ENCODE measurements at places on chromosomes 1 and 21.

- DNase-seq, result no peak
These were observed 3.7 kb upstream of the TMEM9 start for GRCh38 chr1:201157949-201158348.

- DNase-seq, result no peak
These were observed 83.2 kb upstream of the USP24 start for GRCh38 chr1:55298167-55298894.

DNA sequence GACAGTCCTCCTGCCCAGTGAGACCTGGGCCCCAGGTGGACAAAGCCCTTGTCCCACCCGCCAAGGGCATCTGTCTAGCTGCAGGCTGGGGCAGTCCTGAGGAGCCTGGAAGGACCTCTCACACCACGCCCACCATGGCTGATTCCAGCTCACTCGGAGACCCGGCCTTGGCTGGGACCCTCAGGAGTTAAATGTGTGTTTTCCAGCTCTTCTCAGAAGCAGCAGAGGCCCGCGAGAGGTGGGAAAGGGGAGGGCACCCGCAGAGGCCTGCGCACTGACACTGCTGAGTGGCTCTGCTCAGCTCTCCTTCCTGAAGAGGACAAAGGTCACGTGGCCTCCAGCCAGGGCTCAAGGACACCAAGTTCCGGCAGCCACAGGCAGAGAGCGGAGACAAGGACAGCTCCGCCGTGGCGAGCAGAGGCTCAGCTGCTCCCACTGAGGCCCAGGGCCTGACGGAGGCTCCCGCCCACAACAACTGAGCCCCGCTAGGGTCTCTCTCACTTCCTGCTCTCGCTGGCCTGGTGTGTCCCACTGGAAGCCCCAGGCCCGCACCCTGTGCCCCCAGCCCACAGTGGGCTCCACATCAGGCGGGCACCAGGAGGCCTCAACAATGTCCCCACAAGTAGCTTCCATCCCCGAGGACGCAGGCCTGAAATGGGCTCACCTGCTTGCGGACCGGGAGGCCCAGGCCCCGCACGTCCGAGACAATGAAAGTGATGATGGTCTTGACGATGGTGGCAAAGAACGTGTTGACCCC lies 16.9 kb downstream of the SLC19A1 start:
- no peak for DNase-seq

DNA sequence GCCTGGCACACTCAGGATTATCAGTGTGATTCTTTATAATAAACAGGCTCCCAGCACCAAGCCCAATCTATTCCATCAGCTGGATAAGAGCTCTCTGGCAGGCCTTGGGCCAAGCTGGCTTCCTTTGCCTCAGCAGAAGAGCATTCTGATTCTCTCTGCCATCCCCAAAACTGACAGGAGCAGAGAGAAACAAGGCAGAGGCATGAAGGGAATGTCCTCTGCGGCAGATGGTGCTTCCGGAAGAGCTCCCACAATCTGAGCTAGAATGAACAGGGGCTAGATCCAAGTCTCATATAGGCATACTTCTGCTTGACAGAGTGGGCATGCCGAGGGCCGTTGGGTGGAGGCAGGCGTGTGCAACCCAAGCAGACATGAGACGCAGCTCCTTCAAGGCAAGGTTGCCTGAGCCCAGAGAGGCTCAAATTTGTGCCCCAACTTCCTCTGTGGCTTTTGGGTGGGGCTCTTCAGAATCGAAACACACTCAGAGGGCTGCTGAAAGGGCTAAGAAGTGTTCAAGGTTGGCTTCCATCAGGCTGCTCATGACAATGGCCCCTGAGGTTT lies 4.0 kb downstream of the CAPN2 start:
- DNase-seq, result no peak

- DNase-seq, result peak; percentile 59
These were observed 7.1 kb downstream of the SLC2A1 start for GRCh38 chr1:42951588-42951987.

DNA sequence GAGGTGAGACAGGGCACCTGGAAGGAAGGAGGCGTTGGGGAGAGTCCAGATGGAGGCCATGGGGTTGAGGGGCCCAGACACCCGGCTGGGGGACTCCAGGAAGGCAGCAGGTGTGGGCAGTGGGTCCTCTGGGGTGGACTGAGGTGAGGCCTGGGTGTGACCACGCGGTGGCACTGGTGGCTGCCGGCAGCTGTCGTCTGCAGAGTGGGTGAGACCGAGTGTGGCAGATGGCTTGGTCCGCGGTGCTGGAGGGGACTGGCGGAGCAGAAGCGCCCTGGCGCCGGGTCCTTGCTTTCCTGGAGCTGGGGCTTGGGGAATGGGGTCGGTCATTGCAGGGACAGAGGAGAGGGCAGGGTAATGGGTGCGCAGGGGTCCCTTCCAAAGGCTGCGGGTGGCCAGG lies 12.5 kb downstream of the AGRN start:
- no peak for DNase-seq

GRCh38 chr21:41983229-41983628 lies 26.9 kb downstream of the ZBTB21 start:
- no peak for DNase-seq

- no peak for DNase-seq
These were observed 92.5 kb downstream of the TTC3 start for GRCh38 chr21:37165586-37165985.

GRCh38 chr1:213094446-213094845 lies 43.4 kb downstream of the RPS6KC1 start:
- no peak for DNase-seq

DNA sequence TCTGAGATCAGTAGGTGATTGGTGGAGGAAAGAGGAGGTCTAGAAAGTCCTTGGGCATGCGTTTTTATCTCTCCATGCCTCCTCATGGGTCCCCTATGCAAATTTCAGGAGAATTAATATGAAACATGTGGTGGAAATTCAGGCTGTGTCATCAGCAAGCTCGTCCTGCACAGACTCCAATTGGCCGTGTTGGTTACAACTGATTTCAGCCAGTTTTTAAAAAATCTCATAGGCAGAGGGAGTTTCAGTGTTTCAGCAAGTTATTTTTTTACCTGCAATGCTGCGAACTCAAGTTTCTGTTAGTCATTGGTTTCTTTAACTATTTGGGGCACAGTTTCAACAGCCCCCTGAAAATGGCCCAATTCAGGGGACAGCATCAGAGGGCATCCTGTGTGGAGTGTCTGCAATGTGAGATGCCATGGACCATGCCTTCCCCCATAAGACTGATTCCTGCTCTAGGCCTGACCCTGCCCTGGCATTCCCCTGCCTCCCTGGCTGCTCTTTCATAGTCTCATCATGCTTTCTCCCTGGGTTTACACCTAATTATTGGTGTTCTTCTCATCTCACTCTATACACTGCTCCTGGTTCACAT lies 59.9 kb downstream of the C1orf198 start:
- DNase-seq, result peak; percentile 42

GRCh38 chr1:99396389-99396788 lies 132.1 kb downstream of the PLPPR4 start:
- no peak for DNase-seq

DNA sequence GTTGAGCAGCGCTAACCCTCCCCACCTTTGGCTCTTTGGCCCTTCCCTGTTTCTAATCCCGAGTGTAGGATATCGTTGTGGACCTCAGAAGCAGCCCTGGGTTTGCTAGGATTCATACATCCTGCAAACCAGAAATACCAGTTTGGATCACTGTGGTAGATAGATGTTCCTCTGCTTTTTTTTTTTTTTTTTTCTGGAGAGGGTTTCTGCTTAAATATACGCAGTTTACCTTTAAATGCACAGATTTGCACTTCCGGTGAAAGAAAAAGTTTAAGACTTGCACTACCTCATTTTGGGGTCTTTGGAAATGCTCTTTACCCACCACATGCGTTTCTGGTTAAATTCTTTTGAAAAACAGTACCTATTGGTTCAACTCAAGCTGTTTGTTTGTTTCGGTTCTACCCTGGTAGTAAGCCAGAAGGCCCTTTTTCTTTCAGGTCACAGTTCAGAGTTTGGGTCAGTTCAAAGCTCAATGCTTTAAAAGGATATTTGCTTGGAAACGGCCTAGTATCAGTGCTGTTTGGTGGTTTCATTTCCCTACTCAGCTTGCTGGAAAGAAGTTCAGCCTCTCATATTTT lies 908 bp downstream of the DDI2 start:
- DNase-seq, result no peak

DNA sequence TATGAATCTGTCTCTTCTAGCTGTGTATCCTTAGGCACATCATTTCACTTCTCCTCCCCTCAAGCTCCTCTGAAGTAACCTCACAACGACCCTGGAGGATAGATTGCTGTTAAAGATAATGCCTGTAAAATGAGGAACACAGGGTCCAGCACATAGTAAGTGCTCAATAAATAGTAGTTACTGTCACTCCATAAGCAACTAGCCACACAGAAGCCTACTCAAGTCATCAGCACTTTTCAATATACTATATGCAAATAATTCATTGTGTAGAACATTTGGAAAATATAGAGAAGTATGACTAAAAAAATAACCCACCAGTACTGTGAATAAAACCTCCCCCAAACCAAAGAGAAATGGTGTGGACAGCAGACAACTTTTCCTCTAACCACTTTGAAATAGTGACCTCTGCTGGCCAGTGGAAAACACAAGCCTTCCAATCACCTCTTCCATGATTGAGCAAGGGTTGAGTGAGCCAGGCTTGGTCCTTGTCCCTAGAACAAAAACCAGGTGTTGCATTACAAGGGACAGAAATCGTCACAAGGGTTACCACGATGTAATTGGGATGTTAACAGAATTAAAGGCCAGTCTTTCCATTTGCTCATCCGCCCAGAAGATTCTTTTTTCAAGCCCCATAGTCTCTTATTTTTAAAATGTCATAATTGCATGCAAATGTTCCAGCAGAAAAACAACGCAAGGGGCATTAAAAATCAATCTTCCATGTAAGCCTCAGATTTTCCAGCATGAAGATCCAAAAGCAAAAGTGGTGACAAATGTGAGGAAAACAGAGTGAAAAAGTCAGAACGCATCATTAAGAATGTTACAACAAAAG lies 15.7 kb upstream of the GLIS1 start:
- DNase-seq, result peak; percentile 71

DNA sequence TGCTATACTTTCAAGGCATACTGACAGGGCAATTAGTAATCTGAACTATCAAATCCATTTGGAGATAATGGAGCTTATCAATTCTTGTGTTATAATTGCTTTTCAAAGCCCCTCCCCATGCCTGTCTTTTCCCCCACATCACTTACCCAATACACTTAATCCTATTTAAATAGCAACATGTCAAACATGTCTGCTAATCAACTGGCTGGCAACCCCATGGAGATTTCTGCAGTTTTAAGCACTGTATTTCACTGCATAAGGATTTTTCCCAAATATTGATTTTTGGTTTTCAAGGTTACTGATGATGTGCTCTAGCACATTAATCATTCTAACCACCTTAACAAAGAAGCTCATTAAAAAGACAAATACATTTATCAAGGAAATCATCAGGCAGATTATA lies 800.3 kb downstream of the PLA2G4A start:
- DNase-seq, result no peak

DNA sequence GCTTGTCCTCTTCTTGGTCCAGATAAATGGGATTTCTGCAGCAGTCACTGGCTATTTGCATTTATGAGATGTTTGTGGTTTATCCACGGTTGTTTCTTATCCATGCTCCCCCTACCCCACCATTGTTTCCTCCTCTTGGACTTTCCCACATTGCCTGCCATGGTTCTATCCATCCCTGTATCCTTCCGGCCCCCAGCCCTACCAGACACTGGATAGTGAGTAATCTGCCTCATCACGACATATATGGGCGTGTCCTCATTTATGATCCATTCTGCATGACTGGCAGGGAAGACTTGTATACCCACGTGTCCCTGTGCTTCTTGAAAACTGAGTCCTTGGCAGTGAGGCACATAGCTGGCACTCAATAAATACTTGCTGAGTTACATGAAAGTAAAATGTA lies 40.1 kb downstream of the CACNA1S start:
- peak; percentile 72 for DNase-seq

GRCh38 chr1:225768662-225769426 lies 8.8 kb upstream of the SRP9 start:
- DNase-seq, result no peak

GRCh38 chr1:13593511-13594131 lies 10.0 kb downstream of the PDPN start:
- DNase-seq, result peak; percentile 28

DNA sequence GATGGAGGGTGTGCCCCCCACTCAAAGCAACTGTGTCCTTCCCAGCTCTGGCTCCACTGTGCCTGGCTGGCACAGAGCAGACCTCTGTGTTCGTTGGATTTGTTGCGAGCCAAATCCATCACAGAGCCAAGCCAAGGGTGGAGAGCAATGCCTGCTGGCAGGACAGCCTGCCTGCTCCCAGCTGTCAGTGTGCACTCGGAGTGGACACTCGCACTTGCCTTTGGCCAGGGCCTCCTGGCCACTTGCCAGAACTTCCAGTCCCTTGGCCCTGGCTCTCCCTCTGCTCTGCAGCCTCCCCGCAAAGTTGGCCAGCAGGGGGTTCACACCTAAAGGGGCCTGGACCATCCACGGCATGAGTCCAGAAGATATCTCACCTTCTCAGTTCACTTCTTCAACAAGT lies 16.4 kb downstream of the HEYL start:
- DNase-seq, result no peak

DNA sequence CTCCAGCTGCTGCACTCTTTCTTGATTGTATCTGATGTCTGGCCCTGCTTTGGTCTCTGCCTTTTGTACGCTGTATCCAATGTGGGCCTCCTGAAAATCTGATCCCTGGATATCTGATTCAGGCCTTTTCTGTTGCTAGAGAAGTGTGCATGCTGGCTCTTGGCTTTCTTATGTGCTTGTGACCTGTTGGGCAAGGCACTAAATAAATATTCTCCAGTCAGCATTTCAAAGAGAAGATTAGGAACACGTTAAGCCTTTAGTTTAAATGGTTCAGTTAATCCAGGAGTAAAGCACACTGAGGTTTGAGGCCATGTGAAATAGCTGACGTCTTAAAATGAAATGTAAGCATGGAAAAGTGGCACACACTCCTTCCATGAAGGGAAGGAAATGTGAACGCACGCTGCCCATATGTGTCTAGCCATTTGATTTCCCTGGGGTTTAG lies 9.3 kb upstream of the F3 start:
- no peak for DNase-seq

DNA sequence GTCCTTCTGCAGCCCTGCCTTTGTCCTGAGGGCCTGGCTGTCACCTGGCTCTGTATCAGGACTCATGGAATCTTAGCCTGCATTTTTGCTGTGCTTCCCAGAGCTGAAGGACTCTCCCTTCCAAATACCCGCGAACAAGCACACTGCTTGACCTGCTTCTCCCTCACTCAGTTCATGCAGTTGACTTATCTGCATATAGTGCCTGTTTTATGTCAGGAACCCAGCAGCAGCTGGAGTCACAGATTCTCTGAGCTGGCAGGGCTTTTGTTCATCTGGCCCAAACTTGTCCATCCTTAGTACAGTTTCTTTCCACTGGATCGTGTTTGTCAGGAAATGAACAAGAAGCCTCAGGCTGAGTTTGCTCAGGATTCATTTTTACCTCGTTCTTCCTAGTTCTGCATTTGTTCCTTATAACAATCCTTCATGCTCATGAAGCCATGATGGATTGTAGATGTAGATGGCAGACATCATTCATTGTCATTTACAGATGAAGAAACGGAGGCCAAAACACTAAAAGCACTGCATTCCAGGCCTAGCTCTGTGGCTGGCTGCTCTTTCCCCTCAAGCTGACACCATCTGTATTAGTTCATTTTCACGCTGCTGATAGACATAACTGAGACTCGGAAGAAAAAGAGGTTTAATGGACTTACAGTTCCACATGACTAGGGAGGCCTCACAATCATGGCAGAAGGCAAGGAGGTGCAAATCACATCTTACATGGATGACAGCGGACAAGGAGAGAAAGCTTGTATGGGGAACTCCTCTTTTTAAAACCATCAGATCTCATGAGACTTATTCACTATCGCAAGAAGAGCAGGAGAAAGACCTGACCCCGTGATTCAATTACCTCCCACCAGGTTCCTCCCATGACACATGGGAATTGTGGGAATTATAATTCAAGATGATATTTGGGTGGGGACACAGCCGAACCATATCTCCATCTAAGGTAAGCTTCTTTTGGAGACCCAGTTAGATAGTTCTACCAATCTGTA lies 150.9 kb downstream of the HIVEP3 start:
- peak; percentile 64 for DNase-seq
